Common myeloid progenitor, CD34-positive (primary cell): ENCODE measurements at places on chromosomes 16 and 17.

- H3K27ac ChIP-seq, result no peak overlapping the region
- no peak for DNase-seq
- H3K36me3 ChIP-seq, result peaks cover 10% of the 10 kb centered on the region
- H3K4me1 ChIP-seq, result no peaks in the 10 kb centered on the region
Observed at GRCh38 chr17:14038206-14038605, 31.1 kb upstream of the COX10 start.

GRCh38 chr16:12544477-12545296 is 259.0 kb downstream of the CPPED1 start:
- H3K27me3 ChIP-seq, result no peaks in the 10 kb centered on the region
- H3K4me3 ChIP-seq, result no peak overlapping the region
- no peak for DNase-seq
- no peak overlapping the region for H3K27ac ChIP-seq
- H3K4me1 ChIP-seq, result peaks cover 4% of the 10 kb centered on the region
- no peaks in the 10 kb centered on the region for H3K36me3 ChIP-seq

DNA sequence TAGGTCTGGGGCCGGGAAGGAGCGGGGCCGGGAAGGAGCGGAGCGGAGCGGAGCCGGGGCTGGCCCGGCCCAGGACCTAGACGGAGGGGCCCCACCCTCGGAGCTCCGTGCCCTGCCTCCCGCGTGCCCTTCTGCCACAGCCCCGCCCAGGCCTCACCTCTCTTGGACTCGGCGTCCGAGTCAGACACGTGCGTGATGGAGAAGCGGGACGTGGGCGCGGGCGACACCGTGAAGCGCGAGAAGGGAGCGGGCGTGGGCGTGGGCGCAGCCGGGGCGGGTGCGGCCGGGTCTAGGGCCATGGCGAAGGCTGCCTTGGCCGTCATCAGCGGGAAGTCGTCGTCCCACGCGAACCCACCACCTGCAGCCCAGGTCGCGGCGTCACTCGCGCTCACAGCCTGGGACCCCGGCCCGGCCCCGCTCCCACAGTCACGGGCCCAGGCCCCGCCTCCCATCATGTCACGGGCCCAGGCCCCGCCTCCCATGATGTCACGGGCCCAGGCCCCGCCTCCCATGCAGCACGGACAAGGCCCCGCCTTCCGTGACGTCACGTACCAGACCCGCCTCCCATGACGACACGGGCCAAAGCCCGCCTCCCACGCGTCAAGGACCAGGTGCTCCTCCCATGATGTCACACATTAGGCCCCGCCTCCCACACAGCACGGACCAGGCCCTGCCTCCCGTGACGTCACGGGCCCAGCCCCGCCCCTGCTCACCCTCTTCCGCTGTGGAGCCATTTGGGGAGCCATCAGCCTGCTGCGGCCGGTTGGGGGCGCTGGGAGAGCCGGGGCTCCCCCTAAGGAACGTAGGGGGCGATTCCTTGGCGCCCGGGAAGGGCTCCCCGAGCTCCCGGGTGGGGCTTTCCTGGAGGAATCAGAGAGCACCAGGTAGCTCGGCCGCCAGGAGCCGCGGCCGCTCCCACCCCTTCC is 45.8 kb upstream of the PVALEF start:
- no peaks in the 10 kb centered on the region for H3K27me3 ChIP-seq
- H3K36me3 ChIP-seq, result no peaks in the 10 kb centered on the region
- no peak overlapping the region for H3K27ac ChIP-seq
- peak overlapping the region; percentile 45 for H3K4me3 ChIP-seq

GRCh38 chr16:15435216-15435864 is 952 bp downstream of the BMERB1 start:
- peak overlapping the region; percentile 69 for H3K4me3 ChIP-seq
- peaks cover 12% of the 10 kb centered on the region for H3K4me1 ChIP-seq
- no peaks in the 10 kb centered on the region for H3K36me3 ChIP-seq
- DNase-seq, result no peak

DNA sequence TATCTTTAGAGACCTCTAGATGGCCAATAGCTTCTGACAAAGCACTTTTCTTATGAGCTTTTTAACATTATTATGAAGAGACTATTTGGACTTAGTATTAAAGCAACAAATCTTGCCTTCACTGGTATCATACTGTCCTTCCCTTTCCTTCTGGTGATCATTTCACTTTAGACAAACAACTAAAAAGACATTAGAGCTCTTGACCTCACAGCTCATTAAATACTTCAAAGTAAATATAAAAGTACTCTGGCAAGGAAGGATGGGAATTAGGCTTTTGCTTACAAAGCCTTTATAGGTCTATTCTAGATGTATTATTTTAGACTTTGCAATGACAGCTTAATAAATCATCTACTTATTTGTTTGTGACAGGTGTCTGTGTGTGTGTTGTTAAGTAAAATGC is 11.1 kb downstream of the STXBP4 start:
- H3K27ac ChIP-seq, result no peak overlapping the region
- DNase-seq, result no peak
- H3K36me3 ChIP-seq, result peaks cover 3% of the 10 kb centered on the region
- peaks cover 11% of the 10 kb centered on the region for H3K4me1 ChIP-seq

DNA sequence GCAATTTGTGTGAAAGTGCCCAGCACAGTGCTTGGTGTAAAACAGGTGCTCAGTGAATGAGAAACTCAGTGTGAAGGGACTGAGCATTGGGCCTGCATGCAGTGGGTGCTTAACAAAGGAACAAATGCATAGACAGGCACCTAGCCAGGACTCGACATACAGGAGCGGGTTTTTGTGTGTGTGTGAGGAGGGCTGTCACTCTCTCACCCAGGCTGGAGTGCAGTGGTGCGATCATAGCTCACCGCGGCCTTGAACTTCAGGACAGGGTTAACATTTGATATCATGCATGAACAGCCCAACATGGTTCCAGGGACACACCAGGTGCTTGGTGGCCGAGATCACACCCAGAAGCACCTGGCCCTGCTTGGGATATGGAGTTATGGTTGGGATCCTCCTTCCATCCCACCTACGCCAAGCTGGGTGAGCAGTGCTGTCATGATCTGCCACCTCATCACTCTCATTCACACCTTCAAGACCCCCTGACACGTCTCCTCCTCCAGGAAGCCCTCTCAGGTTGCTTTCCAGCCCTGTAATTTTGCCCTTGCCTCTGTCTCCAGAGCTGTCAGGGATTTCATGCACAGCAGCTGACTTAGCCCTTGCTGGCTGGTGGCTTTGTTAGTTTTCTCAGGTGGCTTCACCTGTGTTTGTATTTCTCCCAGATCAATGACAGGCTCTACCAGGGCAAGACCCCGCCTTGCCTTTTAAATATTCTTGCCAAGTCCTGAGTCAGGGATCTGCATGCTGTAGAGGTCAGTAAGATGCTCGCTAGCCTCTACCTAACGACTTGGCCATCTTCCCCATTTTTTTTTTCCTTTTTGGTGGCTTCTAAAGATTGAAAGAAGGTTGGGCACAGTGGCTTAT is 66.4 kb downstream of the OR1D5 start:
- H3K4me3 ChIP-seq, result no peak overlapping the region
- H3K4me1 ChIP-seq, result peaks cover under 1% of the 10 kb centered on the region
- peaks cover 52% of the 10 kb centered on the region for H3K36me3 ChIP-seq
- H3K27me3 ChIP-seq, result no peaks in the 10 kb centered on the region

DNA sequence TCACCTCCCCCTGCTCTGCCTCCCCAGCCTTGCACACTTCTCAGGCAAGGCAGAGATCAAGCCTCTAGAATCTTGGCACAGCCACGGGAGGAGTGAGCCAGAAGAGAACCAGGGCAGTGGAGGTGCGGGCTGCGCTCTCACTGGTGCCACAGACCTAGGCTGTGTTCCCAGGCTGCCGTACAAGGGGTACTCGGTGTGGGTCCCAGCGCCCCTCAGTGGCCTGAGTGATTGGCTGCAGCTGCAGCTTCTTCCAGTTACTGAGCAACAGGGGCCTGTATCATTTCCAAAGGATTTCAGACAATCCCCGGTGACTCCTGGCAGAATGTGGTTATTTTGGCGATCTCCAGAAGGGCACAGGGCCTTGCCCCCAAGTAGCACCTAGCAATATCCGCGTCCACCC is 1852.1 kb downstream of the TP53TG3F start:
- H3K4me3 ChIP-seq, result no peak overlapping the region
- H3K27ac ChIP-seq, result no peak overlapping the region
- no peak for DNase-seq
- H3K27me3 ChIP-seq, result no peaks in the 10 kb centered on the region

GRCh38 chr17:67375716-67376115 is 1.4 kb upstream of the PITPNC1 start:
- H3K4me3 ChIP-seq, result no peak overlapping the region
- no peak overlapping the region for H3K27ac ChIP-seq
- H3K27me3 ChIP-seq, result no peaks in the 10 kb centered on the region
- H3K4me1 ChIP-seq, result peaks cover 13% of the 10 kb centered on the region
- no peaks in the 10 kb centered on the region for H3K36me3 ChIP-seq
- no peak for DNase-seq

- DNase-seq, result no peak
- no peaks in the 10 kb centered on the region for H3K27me3 ChIP-seq
- peaks cover 36% of the 10 kb centered on the region for H3K4me1 ChIP-seq
Observed at GRCh38 chr16:30533146-30533522, 1.5 kb downstream of the ZNF747 start.

DNA sequence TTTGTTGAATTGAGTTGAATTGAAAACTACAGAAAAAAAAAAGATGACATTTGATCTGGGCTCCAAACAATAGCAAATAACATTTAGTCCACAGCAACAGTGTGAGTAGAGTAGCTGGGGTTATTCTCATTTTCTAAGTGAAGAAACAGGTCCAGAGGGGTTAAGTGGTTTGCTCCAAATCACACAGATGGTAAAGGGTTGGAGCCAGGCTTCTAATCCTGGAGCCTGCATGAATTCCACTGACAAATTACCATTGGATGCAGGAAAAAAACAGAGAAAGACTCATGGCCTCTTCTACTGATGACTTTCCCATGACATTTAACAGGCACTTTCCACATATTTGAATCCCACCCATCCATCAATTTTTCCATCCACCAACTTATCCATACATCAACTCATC is 182.4 kb downstream of the HS3ST4 start:
- H3K4me3 ChIP-seq, result no peak overlapping the region
- no peaks in the 10 kb centered on the region for H3K36me3 ChIP-seq
- no peaks in the 10 kb centered on the region for H3K4me1 ChIP-seq
- H3K27ac ChIP-seq, result no peak overlapping the region
- no peaks in the 10 kb centered on the region for H3K27me3 ChIP-seq
- no peak for DNase-seq

DNA sequence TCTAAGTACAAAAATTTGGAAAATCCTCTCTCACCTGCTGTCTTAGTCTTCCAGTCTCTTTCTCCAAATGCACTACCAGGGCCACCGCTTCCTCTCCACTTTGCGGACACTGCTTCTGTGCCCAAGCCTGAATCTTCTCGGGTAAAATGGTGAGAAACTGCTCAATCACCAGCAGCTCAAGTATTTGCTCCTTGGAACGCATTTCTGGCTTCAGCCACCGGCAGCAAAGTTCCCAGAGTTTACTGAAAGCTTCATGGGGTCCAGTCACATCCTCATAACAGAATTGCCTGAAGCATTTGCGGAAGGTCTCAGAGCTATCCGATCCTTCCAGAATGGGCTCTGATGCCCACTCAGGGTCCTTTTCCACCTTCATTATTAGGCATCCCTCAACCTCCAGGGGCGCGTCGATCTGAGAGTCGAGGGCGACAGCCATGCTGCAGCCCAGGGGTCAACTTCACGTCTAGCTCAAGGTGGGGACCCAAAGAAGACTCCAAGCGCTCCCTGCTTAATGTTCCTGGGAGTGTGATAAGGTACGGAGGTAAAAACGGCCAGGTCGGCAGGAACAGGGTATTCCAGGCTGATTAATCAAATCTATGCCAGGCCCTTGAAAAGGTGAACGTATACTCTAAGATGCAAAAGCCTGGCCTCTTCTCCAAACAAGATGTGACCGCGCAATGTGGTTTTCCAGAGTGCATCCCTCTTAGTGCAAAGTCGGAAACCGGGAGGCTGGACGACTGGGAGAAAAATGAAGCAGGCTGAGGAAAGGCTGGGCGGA is 763 bp downstream of the ZKSCAN2 start:
- H3K27me3 ChIP-seq, result no peaks in the 10 kb centered on the region
- H3K36me3 ChIP-seq, result peaks cover 2% of the 10 kb centered on the region
- peak; percentile 34 for DNase-seq
- peak overlapping the region; percentile 68 for H3K27ac ChIP-seq
- peak overlapping the region; percentile 92 for H3K4me3 ChIP-seq

DNA sequence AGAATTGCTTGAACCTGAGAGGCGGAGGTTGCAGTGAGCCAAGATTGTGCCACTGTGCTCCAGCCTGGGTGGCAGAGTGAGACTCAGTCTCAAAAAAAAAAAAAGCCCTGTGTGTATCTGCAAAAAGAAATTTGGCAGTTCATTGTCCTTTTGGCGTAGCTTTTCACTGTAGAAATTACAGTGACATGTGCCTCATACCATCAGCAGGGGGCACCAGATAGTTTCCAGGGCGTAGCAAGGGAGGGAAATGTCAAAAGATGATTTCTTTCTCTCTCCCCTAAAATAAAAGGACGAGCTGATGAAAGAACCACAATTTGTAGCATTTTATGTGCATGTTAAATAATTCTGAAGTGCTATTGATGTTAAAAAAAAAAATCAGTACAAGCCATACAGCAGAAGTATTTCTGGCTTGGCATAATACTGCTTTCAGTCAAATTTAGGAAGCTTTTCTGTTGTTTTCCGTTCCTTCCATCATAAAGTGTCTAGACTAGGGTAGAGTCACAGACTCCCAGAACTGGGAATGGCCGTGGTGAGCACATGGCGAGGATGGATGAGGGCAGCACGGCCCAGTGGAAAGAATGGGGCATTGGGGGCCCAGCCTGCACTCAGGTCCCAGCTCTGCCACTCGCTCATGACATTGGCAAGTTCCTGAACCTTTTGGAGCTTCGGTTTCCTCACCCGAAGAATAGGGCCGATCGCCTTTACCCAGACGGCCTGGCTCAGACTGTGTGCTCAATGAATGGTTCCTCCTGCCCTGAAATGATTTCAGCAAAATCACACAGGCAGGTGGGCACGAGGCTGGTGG is 59.8 kb upstream of the RPH3AL start:
- H3K27ac ChIP-seq, result peak overlapping the region; percentile 97
- peak overlapping the region; percentile 67 for H3K4me3 ChIP-seq
- peak; percentile 87 for DNase-seq

DNA sequence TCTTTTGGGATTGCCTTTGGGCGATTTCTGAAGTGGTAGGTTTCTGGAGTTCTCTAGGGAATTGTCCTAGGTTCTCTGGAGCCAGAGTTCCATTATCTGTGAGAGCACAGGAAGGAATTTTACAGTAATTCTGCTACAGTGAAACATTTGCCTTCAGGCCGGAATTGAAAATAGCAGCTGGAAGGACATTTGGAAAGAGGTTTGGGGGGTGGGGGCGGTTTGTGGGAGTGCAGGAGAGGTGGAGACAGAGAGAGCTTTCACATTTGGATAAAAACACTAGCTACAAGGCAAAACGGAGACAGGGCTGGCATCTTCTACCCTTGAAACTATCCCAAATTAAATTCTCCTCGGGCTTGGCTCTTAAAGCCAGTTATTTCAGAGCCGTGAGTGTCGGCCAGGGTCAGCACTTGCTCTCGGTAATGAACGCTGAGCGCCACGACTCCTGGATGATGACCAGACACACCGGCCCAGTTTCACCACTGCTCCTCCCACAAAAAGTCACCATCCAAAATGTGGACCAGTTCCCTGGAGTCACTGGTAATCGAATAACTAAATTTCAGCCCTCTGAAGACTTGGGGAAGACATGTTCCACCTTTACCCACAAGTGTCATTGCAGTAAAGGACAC is 67.7 kb upstream of the TANC2 start:
- no peaks in the 10 kb centered on the region for H3K36me3 ChIP-seq
- no peak for DNase-seq
- H3K27me3 ChIP-seq, result no peaks in the 10 kb centered on the region
- no peaks in the 10 kb centered on the region for H3K4me1 ChIP-seq
- no peak overlapping the region for H3K4me3 ChIP-seq
- H3K27ac ChIP-seq, result no peak overlapping the region

GRCh38 chr16:78469787-78470186 is 370.3 kb downstream of the WWOX start:
- H3K27me3 ChIP-seq, result no peaks in the 10 kb centered on the region
- no peak overlapping the region for H3K4me3 ChIP-seq
- no peaks in the 10 kb centered on the region for H3K4me1 ChIP-seq
- H3K36me3 ChIP-seq, result no peaks in the 10 kb centered on the region
- no peak overlapping the region for H3K27ac ChIP-seq
